Adrenal gland (tissue), 19 donors: ENCODE measurements at places on chromosomes 12 and 14. TPM values are rescaled to one million over a fixed set of nuclear protein-coding genes. Genes with fewer than 3 reads are reported as not detected.

The MYH6 gene
- total RNA-seq, result not detected

The GLS2 gene
- 1.1 TPM for total RNA-seq

The ERBB3 gene
- total RNA-seq, result 3.0 TPM

- peak overlapping the region; percentile 1 for H3K4me3 ChIP-seq
- H3K36me3 ChIP-seq, result no peaks in the 10 kb centered on the region
- DNase-seq, result peak; percentile 40
These were observed 17.4 kb upstream of the LYZ start for GRCh38 chr12:69330475-69331473.

DNA sequence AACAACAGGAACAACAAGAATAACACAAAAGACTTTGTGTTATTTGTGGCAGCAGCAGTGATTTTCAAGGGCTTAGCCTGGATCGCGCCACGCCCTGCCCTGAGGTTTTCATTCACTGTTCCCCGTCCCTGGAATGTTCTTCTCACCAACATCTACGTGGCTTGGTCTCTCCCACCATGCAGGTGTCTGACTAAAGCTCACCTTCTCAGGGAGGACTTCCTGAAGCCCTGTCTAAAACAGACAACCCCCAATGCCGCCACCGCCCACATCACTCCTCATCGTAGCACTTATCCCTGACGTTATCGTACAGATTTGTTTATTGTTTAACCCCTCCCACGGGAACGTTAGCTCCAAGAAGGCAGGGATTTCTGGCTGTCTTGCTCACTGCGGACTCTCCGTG is 40.4 kb downstream of the P2RX4 start:
- no peaks in the 10 kb centered on the region for H3K4me1 ChIP-seq
- no peak overlapping the region for H3K4me3 ChIP-seq
- DNase-seq, result no peak

DNA sequence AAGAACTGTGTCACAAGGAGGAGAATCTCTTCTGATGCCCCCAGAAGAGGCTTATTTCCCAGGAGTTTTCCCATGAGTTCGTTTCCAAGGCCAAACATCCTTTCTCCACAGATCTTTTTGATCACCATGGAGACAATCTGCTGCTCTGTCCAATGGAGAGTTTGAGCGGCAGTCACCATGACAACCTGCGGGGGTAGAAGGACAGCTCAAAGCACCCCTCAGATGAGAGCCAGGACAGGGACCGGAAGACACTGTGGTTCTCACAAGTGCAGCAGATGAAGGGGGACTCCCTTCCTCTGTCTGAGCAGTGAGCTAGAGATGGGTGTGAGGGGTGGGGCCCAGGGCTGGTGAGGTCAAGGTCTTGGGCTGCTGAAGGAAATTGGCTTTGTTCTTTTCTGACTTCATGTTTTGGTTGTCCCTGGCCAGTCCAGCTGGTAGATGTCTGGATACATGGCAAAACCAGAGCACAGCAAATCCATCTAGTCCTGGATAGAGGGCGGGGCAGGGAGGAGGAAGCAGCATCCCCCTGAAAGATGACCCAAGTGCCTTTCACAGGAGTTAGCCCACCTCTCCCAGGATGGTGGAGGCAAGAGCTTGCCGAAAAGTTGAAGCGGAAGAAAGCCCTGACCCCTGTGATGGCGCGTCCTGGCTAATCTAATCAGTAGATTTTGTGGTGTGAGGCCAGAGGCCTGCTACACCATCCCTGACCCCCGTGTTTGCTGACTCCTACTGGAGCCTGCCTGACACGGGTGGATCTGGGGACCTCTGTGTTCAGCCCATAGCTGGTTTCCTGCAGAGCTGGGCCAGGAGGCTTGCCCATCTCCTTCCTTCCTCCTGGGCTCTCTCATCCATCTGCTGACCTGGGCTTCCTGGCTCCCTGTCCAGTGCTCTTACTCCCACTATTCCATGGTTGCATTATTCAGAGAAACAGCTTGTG is 24.4 kb downstream of the DHRS2 start:
- H3K27ac ChIP-seq, result no peak overlapping the region
- H3K4me1 ChIP-seq, result no peaks in the 10 kb centered on the region
- no peaks in the 10 kb centered on the region for H3K27me3 ChIP-seq
- no peaks in the 10 kb centered on the region for H3K36me3 ChIP-seq

GRCh38 chr14:78823035-78823434 is 652.9 kb downstream of the NRXN3 start:
- H3K4me3 ChIP-seq, result no peak overlapping the region
- no peaks in the 10 kb centered on the region for H3K27me3 ChIP-seq
- DNase-seq, result no peak
- H3K27ac ChIP-seq, result no peak overlapping the region

GRCh38 chr14:76993752-76994151 is 34.8 kb downstream of the IRF2BPL start:
- H3K4me3 ChIP-seq, result no peak overlapping the region
- no peaks in the 10 kb centered on the region for H3K4me1 ChIP-seq
- H3K36me3 ChIP-seq, result no peaks in the 10 kb centered on the region
- H3K27me3 ChIP-seq, result no peaks in the 10 kb centered on the region
